ENCODE measurements at places on chromosomes 13 and 19.

DNA sequence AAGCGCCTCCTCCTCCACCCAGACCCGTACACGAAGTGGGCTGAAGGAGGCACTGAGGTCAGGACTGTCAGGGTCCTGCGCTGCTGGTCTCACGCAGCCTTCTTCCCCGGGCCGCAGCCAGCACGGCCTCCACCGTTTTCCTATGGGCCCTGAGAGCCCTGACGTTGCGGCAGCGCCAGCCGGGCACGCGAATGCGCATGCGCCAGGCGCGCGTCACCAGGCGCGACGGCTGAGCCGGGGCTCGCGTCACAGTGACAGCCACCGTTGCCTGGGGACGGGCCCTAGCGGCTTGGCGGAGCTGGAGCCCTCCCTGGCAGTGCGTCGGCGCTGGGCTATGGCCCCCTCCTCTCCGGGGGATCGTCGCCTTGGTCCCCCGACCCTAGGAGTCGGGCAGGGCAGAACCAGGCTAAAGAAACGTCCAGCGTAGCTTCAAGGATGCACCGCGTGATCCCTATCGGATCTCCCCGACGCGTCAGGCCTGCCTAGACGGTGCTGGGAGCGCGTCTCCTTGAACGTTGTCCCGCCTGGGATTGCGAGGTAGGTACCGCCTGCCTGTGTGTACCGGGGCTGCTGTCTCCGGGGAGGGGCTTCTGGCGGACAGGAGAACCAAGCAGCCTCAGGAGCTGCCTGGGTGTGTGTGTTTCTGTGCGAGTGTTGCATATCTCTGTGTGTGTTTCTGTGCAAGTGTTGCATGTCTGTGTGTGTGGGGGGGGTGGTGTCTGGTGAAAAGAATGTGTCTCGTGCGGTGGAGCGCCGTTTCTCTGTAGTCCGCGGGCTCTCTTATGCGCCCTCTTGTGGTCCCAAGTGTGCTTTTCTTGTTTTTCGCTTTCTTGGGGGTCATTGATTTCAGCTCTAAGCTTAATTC is 43.2 kb downstream of the ZNF571 start:
- no peak for DNase-seq

DNA sequence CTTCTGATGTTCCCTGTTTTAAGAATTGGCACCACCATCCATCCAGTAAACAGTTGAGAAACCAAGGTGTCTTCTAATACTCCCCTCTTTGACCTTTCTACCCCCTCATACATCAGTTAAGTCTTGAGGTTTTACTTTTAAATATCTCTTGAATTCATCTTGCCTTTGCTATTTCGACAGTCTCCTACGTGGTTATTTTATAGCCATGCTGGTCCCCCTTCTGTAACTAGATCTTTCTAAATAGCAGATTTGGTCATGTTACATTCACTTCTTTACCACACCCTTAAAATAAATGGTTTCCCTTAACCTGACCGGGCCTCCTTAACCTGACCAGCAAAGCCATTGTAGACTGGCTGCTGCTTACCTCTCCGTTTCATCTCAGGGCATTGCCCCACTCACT is 5.4 kb downstream of the GPR180 start:
- DNase-seq = no peak

DNA sequence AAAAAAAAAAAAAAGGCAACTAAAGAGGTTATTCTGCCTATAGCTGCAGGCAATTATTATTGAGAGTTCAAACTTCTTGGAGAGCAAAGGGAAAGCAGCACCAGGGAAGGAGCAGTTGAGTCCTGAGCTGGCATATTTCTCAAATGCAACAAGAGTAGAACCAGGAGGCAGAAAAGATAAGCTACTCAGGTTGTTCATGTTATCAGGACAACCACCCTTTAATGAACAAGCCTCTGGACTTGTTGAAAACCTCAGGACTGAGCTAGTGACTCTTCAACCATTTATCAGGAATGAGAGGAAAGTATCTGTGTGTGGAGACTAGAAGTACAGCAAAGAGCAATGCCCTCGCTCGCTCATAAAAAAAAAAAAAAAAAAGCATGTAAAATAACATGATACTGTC is 183.0 kb downstream of the KCTD12 start:
- no peak for DNase-seq

- no peak for DNase-seq
Observed at GRCh38 chr13:62920159-62920558, 1504.5 kb upstream of the PCDH20 start.

GRCh38 chr19:57675881-57676280 is 5.9 kb upstream of the ZNF551 start:
- DNase-seq = no peak

GRCh38 chr19:34838753-34839431 is 65.9 kb upstream of the ZNF599 start:
- no peak for DNase-seq

GRCh38 chr13:111341886-111342285 is 21.4 kb downstream of the TEX29 start:
- DNase-seq = no peak

DNA sequence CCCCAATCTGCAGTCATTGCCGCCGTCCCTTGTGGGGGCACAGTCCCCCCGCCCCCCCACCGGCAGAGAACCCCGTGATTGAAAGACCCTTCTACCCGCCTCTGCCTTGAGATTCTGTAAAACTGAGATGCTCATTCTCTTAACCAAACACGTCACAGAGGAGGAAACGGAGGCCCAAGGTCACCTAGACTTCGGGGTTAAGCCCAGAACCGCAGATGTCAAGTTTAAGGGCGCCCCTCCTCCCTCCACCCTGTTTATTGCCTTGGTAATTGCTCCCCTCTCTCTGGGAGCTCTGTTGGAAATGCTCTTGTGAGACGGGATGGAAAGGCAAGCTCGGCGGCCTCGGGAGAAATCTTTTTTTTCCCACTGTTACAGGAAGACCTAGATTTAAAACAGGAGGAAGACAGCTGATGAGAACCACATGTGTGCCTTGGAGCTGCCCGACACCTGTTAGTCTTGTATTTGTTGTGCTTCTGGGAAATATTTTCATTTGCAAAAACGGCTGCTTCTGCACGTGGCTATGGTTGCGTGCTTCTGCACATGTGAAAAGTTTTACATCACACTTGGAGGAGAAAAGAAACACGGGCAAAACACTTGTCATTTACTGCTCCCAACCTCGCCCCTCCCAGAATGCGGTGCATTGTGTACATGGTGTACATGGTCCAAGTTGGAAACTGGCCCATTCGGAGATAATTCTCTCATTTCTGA is 1.1 kb upstream of the MED26 start:
- DNase-seq = peak; percentile 84

DNA sequence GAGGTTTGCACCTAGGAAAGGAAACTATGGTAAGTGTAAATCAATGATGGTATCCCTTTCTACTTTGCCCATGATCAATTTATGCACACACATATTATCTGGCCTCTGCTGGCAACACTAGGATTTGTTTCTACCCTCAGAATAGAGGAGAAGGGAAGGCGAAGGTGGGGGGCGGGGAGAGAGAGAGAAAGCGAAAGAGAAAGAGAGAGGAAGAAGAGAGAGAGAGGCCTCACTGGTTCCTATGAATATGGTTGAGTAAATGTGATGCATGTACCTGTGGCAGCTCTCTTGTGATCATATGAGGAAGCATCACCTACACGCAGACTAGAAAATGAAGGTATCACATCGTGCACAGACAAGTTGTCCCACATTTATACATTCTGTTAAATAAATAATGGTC is 882.0 kb upstream of the SLITRK6 start:
- DNase-seq = no peak

- DNase-seq = no peak
Observed at GRCh38 chr19:10321874-10322835, 6.3 kb upstream of the FDX2 start.

- DNase-seq = peak; percentile 26
Observed at GRCh38 chr19:3506384-3507340, 551 bp downstream of the FZR1 start.
